ENCODE measurements at places on chromosomes 1 and 21.

DNA sequence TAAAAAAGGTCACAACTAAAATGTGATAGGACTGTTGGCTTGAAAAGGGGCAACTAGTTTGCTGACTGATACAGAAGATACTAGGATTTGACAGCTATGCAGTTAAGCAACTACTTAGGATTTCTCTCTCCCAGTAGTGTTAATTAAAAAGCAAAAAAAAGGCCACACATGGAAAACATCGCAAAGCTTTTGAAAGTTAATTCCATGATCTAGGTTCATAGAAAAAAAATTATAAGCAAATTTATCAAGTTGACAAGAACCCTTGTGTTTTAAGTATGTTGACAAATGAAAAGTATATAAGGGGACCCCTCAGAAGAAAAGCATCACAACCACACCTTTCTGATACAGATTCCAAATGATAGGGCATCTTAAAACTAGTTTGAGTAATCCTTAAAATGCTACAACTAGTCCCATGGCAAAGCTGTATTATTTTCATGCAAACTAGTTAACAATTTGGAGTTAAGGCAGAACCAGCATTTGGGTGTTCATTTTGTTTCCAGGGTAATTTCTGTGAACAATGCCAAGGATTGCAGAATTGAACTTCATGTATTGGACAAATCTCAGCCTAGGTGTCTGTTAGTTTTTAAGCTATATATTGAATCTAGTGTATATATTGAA is 4.1 kb downstream of the PNRC2 start:
- no peak for DNase-seq

- no peak for DNase-seq
These were observed 70.4 kb downstream of the CACHD1 start for GRCh38 chr1:64540265-64540791.

GRCh38 chr1:64921771-64922170 is 44.6 kb downstream of the JAK1 start:
- no peak for DNase-seq

DNA sequence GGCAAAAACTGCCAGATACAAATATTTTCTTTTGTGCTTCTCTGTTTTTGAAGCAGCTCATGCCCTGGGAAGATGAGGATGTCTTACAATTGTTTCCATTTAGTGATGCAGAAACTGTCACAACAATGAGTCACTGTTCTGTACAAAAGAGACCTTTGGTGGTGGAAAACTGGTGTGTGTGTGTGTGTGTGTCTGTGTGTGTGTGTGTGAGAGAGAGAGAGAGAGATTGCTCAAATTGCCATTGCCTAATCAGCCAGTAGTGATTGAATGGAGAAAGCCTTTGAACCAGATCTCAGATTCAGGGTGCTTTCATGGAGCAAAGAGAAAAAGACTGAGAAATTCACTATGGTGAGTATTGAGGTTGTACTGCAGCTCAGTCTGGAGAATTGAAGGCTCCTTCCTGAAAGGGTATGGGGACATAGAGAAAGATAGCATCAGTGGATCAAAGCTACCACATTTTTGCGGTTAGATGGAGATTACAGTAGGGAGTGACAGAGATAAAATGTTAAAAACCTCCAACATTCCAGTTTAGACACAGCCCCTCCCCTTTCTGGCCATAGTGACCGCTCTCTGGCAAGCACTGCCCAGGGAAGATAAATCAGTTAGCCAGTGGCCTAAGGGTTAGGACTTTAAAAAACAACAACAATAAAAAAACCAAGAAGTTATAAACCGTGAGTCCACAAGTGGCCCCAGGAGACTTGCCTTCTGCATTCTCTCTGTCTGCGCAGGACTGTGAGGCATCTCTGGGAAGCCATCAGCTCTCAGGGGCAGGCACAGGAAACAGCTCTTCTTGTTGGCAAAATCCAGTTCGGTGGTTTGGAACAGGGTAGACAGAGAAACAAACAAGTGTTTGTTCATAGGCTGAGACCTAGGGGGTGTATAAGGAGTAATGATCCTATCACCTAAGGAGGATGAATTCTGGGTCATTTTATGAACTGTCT is 406.5 kb downstream of the DUSP10 start:
- no peak for DNase-seq

GRCh38 chr21:27077501-27077900 is 110.6 kb upstream of the ADAMTS5 start:
- DNase-seq = no peak

GRCh38 chr1:41681331-41682098 is 197.0 kb upstream of the EDN2 start:
- DNase-seq = no peak

- no peak for DNase-seq
These were observed 50.6 kb upstream of the SLC35A3 start for GRCh38 chr1:99919220-99919619.

- no peak for DNase-seq
These were observed 285.7 kb downstream of the TM2D1 start for GRCh38 chr1:61439234-61439633.

Data from stimulated activated naive B cell treated with anti-CD40 and anti-IgM and Interleukin-4, amounts not matched to agents 10 μg/mL and 1 μg/mL and 100 μg/mL, for 72 hours (primary cell).